ENCODE measurements at places on chromosomes 3 and 15. TPM values are rescaled to one million over a fixed set of nuclear protein-coding genes. Genes with fewer than 3 reads are reported as not detected.

DNA sequence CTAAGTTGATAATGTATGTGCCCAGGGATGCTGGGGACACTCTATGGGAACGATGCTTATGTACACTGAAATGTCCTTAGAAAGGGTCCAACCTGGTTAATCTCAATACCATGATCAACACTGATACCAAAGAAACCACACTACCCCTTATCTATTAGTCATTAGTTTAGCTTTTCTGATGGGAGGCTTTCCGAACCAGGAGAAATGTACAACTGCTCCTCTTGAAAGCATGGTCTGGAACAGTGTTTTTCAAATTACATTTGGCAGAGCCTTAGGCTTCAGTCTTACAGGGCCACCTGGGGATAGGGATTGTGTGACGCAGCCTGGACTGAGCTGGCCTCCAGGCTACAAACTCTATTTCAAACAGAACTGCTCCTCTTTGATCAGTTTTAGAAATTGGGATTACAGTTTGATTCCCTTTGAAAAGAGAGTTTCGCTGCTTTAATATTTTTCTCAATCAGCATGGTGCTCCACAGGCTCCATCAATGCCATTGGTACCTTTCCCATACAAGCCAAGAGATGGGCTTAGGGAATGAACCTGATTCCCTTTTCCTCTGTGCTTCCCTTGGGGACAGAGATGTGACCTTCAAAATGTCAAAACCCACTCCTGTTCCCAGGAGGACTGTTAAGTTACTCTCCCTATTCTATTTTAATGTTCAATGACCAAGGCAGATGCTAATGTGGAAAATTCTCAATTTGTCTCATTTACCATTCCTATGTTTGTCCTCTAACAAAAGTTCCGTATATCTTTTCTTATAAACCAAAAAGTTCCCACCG, 296.0 kb upstream of the ADAMTS9 start:
- DNase-seq = no peak

DNA sequence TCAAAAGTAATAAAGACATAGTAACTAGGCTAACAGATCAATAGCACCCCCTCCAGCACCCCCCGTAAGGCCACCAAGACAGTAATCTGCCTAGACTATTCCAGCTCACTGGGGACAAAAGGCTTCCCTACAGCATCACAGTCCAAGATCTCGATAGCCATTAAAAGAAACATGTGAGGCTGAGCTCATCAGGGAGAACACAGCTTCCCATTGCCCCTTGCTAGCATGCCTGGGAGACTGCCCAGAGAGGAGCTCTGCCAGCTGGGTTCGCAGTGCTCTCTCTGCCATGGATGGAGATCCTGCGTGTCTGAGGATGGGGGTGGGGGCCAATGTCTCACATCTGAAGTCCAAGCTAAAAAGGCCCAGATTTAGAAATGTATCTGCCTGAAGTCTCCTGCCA, 17.8 kb downstream of the LRIG1 start:
- DNase-seq = no peak

DNA sequence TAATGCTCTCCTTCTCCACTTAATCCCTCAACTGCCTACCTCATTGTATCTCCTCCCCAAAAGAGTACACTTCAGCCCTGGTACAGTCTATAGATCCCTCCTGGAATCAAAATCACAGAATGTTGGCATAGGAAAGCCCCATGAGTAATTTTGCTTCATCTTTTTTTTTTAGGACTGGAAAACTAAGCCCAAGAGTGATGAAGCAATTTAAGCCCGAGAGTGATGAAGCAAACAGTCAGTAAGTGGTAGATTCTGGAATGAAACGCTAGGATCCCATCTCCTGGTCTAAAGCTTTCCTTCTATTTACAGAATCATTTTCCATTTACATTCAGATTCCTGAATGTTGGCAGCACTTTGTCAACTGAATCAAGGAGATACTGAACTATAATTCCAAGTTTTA, 29.8 kb upstream of the PLAAT1 start:
- DNase-seq = no peak

- no peak for DNase-seq
Measured at GRCh38 chr3:183554377-183554776, 1.1 kb downstream of the KLHL6 start.

DNA sequence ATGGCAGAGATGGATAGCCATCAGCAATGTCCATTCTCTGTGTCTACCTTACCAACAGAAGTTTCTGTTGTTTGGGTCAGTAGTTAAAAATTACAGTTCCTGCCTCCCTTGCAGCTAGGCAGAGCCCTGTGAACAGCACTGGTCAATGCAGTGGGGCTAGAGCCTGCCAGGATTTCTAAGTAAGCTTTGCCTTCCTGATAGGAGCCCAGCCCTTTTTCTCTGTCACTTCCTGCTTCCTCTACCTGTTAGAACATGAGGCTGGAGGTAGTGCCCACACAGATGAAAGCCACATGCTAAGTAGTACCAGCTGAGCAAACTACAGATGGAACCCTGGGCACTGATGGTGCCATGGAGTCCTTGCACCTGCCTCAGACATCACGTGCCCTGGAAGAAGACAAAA, 45.0 kb downstream of the MGLL start:
- DNase-seq = no peak

DNA sequence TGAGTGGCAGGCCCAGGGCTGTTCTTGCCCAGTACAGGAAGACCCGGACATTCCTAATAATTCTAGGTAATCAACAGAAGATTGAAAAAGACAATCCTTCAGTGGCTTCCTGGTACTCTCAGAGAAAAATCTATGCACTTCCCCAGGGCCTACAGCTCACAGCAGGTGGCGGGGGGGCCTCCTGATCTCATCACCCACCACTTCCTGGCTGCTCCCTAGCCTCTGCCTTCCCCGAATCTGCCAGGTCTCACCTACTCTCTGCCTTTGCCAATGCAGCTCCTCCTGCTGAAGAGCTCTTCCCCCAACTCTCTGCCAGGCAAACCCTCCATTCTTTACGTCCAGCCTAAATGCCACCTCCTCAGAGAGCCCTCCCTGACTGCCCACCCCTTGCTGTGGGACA, 37.5 kb downstream of the EHD4 start:
- no peak for DNase-seq

The CCR5 gene
- not detected for total RNA-seq

The KLHL6 gene
- total RNA-seq = not detected
